Activated naive CD4-positive, alpha-beta T cell treated with anti-CD3 and anti-CD28 coated beads for 36 hours (primary cell): ENCODE measurements at places on chromosomes 6 and 20.
A peak's percentile ranks its signal among the peaks of the same experiment; 100 is the strongest.

DNA sequence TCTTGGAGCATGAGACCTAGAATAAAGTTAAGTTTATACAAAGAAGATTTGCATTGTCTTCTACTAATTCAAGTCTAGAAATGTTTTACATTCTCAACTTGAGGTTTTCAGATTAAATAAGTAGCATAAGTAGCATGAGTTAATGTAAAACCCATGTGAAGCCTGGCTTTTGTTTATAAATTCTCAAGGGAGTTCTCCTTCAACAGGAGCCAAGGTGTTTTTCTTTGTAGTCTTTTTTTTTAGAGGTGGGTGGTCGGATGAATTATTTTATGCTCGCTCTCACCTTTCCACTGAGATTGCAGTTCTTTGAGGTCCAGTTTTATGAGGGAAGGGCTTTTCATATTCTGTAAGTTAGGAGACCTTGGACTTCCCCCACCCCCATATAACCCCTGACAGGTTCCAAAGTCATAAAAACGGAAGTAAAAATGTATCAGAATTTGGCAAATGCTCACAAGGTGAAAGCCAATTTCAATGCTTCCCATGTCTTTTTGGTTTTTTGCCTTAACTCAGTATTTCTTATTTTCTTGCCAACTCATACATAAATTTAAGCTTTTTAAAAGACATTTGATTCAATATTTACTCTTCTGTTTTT, 244.3 kb upstream of the ASCC3 start:
- DNase-seq, result no peak

GRCh38 chr6:79335133-79335674, 100.7 kb upstream of the HMGN3 start:
- DNase-seq, result no peak

DNA sequence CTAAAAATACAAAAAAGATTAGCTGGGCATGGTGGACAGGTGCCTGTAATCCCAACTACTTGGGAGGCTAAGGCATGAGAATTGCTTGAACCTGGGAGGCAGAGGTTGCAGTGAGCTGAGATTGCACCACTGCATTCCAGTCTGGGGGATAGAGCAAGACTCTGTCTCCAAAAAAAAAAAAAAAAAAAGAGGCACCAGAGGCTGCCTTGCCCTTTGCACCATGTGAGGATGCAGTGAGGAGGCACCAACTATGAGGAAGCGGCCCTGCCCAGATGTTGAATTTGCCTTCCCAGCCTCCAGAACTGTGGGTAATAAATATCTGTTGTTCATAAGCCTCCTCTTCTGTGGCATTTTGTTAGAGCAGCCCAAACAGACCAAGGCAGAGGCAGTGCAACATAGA, 54.4 kb downstream of the ALDH5A1 start:
- DNase-seq, result no peak

GRCh38 chr6:99318566-99318965, 30.9 kb downstream of the FAXC start:
- DNase-seq, result no peak

GRCh38 chr6:32964776-32965175, 3.6 kb upstream of the BRD2 start:
- no peak for DNase-seq

DNA sequence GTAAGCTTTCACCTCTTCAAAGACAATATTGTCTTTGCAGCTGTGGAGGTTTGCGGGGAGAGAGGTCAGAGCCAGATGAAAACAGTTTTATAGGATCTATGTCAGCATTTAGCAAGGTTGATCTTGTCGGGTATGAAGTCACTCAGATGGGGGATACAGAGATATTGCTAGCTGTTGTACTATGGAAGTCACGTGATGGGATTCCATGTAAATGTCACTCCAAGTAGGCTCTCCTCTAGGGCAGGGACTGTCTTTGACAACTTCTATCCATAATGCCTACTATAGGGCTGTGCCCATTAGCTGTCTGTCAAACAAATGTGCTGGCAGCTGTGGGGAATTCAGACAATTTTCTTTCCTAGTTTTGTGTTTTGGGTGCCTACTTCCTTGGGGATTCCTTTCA, 54.8 kb downstream of the HECA start:
- DNase-seq, result no peak

DNA sequence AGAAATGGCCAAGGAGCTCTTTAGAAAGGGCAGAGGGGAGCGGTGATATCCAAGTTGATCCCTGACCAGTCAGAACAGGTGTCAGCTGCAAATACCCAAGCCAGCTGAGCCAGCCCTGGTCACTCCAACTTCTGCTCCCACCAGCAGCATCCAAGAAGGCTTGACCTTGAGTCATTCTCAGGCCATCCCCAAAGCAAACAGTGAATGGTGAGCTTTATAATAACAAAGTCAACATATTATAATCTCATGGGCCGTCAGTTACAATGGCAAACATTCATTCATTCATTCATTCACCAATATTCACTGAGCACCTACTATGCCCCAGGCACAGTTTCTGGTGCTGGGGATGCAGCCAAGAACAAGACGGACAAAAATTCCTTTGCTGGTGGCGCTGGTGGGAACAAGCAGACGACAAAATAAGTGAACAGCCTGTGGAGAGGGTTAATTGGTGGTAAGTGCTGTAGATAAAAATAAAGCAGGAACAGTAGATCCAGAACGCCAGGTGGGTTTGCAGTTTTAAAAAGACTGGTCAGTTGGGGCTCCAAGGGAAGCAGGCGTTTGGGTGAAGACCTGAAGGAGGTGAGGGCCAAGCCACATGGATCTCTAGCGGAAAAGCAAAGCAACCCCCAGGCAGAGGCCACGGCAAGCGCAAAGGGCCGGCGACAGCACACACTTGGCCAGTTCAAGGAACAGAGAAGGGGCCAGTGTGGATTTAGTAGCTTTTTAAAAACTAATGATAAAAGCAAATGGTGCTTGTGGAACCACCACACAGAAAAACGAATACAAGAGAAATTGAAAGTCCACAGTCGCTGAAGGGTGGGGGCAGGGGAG, 131.8 kb upstream of the PTPN1 start:
- no peak for DNase-seq

GRCh38 chr6:3841711-3842565, 7.2 kb upstream of the FAM50B start:
- no peak for DNase-seq

- no peak for DNase-seq
Observed at GRCh38 chr6:53977551-53977950, 133.7 kb upstream of the MLIP start.

- DNase-seq, result no peak
Observed at GRCh38 chr6:48764286-48765044, 653.5 kb upstream of the PTCHD4 start.

DNA sequence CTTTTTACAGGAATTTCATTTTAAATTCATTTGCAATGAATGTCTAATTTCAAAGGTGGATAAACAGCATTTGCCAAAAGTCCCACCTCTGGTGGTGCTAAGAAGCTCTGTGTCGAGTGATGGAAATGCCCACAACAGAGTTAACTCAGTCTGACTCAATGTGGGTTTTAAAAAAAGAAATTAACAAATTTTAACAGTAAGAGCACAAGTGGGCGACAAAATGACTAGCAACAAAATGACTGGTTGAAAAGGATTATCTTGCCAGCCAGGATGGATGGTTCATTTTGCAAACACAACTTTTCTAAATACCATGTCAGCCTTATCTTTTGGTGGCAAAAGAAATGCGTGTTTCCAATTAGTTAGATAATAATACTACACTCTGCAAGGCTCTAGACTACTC, 14.3 kb upstream of the TAGAP start:
- peak; percentile 73 for DNase-seq

GRCh38 chr6:162463576-162463975, 264.0 kb downstream of the PRKN start:
- no peak for DNase-seq

GRCh38 chr6:134352786-134353480, 35.0 kb upstream of the SGK1 start:
- DNase-seq, result peak; percentile 53

DNA sequence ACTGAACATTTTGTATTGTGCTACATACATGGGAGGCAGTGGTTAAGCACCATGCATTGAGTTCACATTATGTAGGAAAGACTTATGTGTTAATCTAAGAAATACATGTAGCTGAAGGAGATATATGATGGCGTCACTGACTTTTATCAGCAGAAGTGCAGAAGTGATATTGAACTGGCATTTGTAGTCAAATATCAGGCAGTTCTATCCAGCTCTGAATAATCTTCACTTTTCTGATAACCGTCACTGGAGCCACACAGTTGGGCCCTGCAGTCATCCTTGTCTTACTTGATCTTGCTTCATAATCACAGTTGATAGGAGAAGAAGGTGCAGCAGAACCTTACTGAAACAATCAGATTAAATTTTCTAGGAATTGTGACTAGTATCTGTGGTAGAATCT, 26.4 kb downstream of the CRISP1 start:
- DNase-seq, result no peak

GRCh38 chr20:44234566-44235317, 12.4 kb upstream of the GDAP1L1 start:
- no peak for DNase-seq

- no peak for DNase-seq
Observed at GRCh38 chr6:117907601-117908245, 659 bp downstream of the SLC35F1 start.

- DNase-seq, result peak; percentile 48
Observed at GRCh38 chr6:11277275-11278206, 45.1 kb upstream of the NEDD9 start.

DNA sequence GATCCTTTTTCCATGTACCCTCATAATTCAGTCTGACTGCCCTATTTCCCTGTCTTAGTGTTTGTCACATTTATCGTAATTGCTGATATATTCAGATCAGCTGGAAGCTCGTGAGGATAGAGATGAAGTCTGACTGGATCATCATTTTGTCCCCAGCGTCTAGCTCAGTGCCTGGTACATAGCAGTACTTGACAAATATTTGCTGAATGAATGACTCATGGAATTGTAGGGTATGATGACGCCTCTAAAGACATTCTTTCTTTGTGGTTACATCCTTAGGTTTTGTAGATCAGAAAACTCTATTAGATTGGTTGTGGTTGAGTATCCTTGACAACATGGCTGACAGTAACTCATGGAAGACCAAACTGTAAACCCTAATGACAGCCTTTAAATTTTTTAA, 68.9 kb downstream of the MTHFD1L start:
- no peak for DNase-seq

- no peak for DNase-seq
Observed at GRCh38 chr6:130655586-130655985, 171.6 kb upstream of the SMLR1 start.

- no peak for DNase-seq
Observed at GRCh38 chr6:167828325-167828956, 1.7 kb downstream of the AFDN start.
